ENCODE measurements at places on chromosomes 1 and 21.
A peak's percentile ranks its signal among the peaks of the same experiment; 100 is the strongest.

GRCh38 chr1:244605835-244606370, 47.0 kb upstream of the DESI2 start:
- DNase-seq = no peak

DNA sequence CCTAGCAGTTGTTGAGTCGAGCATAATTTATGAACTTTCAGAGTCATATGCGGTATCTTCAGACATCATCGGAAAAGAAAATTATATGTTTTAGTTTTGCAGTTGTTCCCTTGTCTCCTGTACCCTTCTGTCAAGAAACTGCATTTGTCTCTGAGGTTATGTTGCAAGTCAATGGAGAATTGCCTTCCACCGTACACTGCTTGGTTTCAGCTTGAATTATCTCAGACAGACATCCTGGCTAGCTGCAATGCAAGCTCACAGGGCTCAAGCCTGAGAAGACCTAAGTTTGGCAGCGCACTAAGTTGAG, 156.0 kb downstream of the NFIA start:
- no peak for DNase-seq

GRCh38 chr1:119367432-119368124, 1.0 kb upstream of the HAO2 start:
- no peak for DNase-seq

DNA sequence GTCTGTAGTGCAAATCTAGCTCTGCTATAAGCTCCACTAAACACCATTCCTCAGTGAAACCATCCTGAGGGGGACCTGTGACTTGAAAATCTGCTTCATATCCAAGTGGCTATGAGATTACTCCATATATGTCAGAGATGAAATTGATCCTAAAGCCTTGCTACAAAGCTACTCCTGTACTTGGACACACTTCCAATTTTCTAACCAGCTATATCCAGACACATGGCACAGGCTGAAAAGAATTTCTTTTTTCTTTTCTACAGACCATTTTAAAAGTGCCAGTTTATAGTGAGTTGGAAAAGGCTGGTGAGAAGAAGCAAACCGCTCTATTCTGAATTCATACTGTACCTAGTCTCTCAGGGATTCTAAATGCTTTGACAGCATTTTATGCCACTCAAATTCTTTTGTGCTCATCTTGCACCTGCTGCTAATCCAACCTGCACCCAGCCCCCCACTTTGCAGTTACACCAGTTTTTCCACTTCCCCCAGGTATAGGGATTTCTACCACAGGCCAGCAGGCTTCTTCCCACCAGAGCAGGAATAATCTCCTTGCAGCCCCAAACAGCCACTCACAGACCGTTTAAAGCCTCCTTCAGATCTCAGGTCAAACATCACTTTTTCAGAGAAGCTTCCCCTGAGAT, 112.5 kb downstream of the RERE start:
- no peak for DNase-seq

GRCh38 chr21:45898781-45899180, 82.8 kb upstream of the COL6A1 start:
- DNase-seq = no peak

- DNase-seq = no peak
Observed at GRCh38 chr1:7975212-7975865, 13.8 kb downstream of the PARK7 start.

DNA sequence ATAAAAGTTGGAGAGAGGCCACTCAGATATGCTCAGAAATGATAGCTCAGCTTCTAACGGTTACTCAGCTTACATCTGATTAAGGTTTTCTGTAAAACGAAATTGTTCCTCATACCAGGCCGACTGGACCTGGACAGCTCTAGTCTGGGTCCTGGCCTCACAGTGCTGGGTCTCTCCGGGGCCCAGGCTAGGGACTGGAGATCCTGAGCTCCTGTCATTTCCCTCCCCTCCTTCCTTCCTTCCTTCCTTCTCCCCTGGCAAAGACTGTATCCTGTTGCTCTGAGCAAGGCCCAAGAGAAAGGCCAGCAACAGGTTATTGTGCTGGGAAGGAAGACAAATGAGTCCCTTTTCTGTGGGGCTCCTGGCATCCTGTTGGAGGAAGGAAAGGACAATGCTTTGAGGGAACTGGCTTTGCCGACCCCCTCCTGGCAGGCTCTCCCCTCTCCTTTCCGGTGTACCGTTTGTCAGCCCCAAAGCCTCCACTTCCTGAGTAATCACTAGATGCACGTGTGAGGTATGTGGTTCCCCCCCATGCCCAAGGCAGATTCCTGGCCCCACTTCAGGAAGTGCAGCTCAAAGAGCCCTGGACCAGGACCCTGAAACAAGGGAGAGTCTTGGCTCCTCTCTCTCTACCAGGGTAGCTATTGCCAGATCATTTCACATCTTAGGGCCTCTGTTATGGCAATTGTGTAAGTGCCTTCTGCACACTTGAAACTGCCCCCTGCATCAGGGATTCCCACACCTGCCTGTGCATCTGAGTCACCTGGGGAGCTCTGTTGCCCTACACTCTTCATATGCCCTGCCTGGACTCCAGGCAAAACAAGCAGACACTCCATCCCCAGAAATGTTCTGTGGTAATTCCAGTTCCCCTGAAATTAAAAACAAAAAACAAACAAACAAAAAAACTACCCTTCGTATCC, 212.7 kb upstream of the FGGY start:
- no peak for DNase-seq

GRCh38 chr1:32215629-32216480, 6.3 kb downstream of the TMEM234 start:
- peak; percentile 38 for DNase-seq

Data from stimulated activated CD8-positive, alpha-beta memory T cell treated with anti-CD3 and anti-CD28 coated beads, Interleukin-4, amount 100 ng/mL, for 24 hours (primary cell).